ENCODE measurements at places on chromosomes 16 and 17. TPM values are rescaled to one million over a fixed set of nuclear protein-coding genes. Genes with fewer than 3 reads are reported as not detected.

DNA sequence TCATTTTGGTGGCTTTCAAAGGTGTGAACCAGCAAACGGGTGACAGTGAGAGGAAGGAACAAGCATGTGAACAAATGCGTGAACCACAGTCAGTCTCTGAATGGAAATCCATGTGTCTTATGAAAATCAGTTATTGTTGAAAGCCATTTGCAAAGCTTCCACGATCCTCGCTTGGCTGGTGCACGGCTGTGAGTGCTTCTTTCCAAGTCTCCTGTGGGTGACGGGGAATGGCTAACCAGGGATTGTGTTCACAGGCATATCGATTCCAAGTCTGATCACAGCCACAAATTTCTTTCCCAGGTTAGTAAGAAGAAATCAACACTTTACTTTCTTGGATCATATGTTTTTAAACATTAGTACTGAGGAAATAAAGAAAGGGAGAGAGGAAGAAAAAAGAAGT is 556.9 kb upstream of the RBFOX1 start:
- DNase-seq: no peak

HS3ST2 gene
- 0.37 TPM for polyA plus RNA-seq

DNA sequence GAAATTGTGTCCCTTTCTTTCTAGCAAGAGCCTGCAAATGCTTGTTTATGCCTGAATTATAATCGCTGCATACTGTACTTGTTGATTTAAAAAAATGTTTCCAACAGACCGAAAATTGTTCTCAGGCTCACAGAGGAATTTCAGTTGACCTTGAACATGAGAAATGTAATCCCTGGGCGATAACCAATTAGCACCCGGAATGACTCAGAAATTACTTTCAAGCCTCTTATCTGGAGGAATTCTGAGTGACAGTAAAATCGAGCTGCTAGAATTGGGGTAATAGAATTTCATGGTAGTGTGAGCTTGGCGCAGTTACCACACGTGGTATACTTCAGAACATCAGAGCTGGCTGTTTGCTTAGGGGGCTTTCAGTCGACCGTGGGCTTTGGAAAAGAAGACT is 139.1 kb upstream of the CACNG3 start:
- DNase-seq: no peak

GRCh38 chr16:54009464-54010176 is 277.0 kb downstream of the IRX3 start:
- no peak for DNase-seq

CACNG4 gene
- polyA plus RNA-seq: 3.6 TPM

DNA sequence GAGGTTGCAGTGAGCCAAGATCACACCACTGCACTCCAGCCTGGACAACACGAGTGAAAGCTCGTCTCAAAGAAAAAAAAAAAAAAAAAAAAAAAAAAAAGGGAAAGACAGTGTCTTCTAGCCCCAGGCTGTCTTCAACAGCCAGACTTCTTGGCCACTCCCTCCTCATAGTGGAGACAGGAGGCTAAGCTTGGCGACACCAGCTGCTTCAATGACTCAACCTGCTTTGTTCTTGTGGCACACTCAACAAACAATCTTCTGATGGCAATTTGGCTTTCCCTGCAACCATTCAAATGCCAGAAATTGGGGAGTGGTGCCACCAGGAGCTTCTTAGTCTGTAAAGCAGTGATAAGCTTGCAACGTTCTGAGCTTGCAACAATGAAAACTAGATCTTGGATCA is 290.4 kb upstream of the DYNLRB2 start:
- no peak for DNase-seq

CTF1 gene
- 7.3 TPM for polyA plus RNA-seq

GRCh38 chr17:38538906-38539305 is 66.8 kb downstream of the SRCIN1 start:
- no peak for DNase-seq

CDIP1 gene
- polyA plus RNA-seq: 35.3 TPM

GRCh38 chr17:37781451-37781850 is 36.6 kb upstream of the HNF1B start:
- DNase-seq: no peak

DNA sequence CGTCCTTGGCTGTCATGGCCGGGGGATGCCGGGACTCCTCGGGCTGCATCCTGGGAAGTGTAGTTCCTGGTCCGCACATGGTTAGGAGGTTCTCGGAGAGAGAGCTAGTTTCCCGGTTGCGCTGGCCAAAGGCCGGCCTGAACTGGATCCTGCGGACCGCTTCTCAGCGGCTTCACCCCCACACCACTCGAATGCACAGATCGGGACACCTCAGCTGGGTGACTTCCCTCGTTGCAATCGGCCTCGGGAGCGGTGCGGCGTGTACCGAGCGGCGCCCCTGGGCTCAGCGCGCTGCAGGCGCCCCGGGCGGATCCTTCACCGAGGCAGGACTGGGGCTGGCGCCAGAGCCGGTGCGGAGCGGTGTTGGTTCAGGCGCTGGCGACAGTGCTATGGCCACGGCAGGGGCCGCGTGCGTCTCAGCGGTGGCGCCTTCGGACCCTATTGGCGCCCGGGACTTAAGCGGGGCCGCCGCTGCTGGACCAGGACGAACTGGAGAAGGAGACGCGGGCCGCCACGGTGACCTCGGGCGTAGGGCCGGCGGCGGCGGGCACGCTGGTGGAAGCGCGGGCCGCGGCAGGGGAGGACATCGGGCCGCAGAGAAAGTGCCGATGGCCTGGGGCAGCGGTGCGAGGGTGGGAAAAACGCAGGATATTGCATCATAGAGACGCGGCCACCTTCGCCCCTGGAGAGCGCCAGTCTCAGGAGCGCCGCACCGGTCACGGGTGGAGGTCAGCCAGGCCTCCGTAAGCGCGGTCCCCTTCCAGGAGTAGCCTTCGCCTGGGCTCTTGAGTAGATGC is 11.4 kb downstream of the ZNF629 start:
- DNase-seq: peak; percentile 77

DNA sequence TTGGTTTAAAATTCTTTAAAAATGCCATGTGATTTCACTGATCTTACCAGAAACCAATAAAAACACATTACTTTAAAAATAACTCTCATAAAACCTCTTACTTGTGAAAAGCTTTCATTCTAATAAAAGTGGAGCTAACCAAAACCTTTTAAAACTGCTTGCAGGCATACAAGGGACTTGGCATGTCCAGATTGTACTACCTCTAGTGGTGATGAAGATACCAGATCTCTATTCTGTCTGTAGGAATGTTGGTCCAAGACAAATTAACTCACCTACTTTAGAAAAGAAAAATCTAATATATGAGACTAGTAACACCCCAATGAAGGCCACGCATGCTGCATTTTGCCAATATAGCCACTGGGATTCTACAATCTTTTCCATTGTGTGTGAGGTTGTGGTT is 151.0 kb upstream of the SALL1 start:
- DNase-seq: no peak

GRCh38 chr17:71938340-71939010 is 182.3 kb upstream of the SOX9 start:
- no peak for DNase-seq

DNA sequence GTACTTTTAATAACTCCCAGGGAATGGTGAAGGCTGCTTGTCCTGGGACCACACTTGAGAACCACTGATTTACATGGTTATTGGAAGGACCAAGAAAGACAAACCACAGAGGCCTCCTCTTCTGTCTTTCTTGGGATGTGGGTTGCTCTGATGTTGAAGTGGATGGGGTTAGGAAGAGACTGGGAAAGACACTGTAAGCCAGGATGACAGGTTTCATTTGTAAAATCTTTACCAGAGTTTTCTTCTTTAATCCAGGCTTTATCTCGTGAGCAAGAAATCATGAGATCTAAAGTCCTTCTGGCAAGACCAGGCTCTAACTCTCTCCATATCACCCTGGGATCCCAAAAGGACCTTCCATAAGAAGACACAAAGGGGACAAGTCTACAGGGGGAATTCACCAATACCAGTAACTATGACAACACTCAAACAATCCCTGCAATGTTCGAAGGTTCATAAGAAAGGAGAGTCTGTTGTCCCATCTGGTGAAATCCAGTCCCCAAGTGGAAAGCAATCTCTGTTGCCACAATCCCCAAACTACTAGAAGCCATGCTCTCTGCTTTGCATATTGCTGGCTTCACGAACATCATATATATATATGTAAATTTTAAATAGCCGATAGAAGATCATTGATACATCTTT is 44.8 kb upstream of the CDRT4 start:
- DNase-seq: no peak

DNA sequence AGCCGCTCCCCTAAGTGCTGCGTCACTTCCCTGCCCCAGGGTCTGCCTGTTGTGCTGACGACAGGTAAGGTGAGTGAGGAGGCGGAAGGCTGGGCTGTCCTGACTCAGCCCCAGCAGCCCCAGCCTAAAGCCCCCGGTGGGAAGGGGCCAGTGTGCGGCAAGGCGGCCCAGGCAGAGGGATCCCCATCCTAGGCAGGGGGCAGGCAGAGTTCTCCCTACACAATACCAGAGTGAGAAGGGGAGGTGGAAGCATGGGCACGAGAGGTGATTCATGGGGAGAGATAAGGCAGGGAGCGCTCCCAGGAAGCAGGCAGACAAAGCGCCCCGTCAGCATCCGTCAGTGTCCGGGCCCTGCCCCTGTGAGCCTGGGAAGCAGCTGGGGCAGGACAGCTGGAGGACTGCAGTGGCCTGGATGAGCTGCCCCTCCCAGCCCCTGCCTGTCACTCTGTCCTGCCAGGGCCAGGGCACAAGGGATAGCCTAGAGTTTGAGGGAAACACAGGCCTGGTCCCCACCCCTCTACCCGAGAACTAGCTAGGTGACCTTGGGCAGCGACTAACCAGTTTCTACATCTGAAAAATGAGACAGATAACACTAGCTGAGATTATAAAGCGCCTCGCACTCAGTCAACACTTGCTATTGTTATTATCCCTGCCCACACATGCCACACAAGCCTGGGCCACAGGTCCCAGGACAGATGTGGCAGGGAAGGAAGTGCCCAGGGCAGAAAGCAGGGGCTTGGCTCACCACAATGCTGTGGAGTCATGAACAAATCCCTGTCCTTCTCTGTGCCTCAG is 3.8 kb downstream of the FAM83G start:
- no peak for DNase-seq

DNA sequence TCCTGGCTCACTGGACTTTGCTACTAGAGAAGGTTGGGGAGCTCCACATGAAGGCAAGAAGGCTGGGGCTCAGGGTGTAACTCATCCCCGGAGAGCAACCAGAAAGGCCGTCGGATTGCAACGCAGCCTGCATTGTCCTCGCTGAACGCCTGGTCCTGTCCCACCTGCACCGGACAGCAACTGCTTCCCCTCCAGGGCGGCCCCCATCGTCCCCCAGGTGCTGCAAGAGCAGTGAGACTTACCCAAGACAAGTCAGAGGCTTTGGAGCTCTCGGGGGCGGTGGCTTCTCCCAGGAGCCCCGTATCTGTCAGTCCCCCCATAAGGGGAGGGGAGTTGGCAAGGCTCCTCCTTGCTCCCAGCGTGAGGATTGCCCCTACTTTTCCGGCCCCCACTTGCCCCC is 18.4 kb downstream of the METRNL start:
- no peak for DNase-seq

CLEC3A gene
- 0.11 TPM for polyA plus RNA-seq

- DNase-seq: no peak
Observed at GRCh38 chr17:17313350-17313991, 10.3 kb downstream of the NT5M start.

- DNase-seq: no peak
Observed at GRCh38 chr16:69373019-69373418, 12.8 kb downstream of the TERF2 start.

- DNase-seq: no peak
Observed at GRCh38 chr17:40035162-40035559, 19.0 kb downstream of the MED24 start.

AANAT gene
- polyA plus RNA-seq: 0.17 TPM

Measured in right renal pelvis (tissue), 4 donors.